T-helper 2 cell (primary cell): ENCODE measurements at places on chromosomes 13 and 19.

DNA sequence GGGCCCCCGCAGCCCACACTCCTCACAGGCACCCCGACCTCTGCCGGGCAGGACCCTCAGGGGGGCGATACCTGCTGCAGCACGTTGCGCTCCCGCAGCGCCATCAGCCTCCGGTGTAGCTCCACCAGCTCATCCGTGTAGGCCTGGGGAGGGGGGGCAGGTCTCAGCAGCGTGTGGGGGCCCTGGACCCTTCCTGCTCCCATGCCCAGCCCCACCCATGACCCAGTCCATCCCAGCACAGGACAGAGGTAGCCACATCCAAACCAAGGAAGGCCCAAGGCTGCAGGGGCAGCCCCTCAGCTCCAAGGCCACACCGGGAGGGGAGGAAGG lies 66.5 kb downstream of the MLLT1 start:
- DNase-seq: no peak

DNA sequence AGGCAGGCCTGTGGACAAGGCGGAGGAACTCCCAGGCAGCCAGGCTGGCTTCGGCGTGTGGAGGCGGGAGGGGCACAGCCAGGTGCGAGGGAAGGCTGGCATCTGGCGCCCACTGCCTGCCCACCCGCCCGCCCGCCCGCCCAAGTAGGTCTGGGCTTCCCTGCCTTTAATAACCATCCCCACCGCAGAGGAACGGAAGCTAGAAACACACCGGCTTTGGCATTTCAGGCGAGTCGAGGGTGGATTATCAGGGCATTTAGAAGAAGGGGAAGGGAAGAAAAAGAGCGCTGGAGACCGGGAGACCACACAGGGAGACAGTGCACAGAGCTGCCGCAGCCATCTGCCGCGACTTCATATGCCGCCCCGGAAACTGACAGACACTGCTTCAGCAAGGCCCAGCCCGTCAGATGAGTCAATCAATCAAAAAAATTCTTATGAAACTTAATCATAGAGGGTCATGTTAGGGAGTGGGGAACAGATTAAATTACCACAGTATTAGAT lies 199.7 kb downstream of the TSHZ3 start:
- DNase-seq: no peak

DNA sequence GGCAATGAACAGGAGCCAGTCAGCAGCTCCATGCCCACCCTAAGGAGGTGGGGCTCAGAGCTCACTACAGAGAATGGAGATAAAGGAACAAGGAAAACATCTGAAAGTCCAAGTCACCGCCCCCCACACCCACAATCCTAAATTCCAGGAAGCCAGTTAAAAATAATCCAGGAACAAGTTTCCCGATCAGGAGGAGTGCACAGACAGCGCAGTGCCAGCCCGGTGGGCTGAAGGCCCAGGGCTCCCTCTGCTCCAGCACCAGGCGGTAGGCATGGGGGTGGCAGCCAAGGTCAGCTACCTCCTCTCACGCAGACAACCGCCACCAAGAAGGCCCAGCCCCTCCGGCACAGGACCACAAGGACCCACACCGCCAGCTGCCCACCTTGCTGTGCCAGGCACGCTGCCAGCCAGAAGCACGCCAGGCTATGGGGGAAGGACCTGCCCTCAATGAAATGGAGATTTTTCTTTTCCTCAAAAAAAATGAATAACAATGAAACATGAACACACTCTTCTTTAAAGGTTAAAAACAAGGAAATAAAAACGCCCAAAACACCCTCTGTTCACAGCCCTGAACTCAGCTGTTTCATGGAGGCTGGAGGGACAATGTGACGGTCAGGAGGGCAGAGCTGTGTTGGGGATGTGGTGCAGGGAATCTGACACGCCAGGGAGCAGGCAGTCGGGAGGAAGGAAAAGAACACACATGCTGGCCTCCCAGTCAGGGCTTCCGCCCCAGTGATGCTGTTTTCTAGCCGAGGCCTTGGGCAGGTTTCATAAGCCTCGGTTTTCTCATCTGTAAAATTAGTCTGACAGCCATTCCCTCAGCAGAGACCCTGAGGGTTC lies 11.0 kb downstream of the STK24 start:
- no peak for DNase-seq

DNA sequence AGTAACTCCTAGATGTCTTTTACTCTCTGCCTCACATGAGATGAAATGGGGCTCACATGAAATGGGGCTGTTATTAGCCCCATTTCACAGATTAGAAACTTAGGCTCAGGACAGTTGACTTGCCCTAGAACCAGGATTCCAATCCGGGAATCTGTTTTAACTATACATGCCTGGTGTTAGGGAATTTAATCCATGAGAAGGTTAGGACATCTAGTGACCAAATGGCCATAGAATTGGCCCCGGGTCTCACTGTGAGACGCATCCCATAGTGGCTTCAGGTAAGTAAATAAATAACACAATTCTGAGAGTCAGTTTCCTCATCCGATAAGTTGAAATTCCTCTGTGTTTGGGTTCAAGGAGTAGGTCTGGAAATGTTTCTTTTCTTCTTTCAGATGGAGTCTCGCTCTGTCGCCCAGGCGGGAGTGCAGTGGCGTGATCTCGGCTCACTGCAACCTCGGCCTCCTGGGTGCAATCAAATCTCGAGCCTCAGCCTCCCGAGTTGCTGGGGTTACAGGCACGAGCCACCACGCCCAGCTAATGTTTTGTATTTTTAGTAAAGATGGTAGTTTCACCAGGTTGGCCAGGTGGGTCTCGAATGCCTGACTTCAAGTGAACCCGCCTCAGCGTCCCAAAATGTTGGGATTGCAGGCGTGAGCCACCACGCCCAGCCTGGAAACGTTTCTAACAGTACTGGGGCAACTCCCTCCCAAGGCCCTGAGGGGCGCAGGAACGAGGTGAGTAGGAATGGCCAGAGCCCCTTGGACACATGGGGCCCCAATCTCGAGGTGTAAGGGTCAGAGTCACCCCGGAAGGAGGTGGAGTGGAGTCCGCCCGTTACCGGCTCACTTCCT lies 1.2 kb upstream of the ZNF574 start:
- no peak for DNase-seq

DNA sequence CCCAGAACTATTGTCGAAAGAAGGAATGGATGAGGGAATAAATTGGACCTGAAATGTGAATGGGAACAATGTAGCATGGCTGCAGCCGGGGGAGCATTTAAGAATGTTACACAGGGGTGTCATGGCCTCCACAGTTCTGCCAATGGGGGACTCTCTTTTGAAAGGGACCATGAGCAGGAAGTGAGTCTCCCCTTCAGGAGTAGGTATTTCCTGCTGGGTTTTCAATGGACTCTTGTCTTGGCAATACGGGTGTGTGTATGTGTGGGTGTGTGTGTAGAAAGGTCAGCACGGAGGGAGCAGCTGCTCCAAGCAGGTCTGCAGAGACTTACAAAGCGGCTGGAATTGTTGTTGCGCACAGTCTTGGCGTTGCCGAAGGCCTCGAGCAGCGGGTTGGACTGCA lies 24.4 kb downstream of the MYO1F start:
- DNase-seq: no peak

GRCh38 chr19:47523473-47523872 lies 8.6 kb upstream of the NAPA start:
- DNase-seq: no peak

DNA sequence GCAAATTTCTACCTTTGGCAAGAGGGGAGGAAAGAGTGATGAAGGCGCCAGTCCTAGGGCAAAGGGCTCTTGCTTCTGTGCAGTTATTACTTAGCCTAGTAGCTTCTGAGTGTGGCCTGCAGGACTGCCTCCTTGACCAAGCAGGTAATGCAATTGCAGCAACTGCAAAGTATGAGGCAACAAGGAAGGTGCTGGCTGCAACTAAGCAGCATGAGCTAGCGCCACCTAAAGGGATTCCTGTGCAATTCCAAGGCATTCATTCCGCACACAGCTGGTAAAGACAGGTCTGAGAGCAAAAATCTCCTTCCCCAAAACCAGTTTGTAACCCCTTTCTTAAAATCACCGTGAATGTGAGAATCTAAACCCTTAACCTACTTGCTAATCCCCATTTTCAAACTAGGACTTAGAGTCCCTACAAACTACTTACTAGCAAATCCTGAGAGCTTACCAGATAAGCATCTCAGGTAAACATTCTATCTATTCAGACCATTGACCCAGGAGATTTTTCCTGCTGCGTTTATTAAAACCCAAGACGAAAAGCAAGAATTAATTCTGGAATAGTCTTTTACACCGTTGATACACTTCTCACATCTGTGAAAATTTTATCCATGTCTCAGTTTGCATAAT lies 62.9 kb downstream of the DCT start:
- DNase-seq: no peak

DNA sequence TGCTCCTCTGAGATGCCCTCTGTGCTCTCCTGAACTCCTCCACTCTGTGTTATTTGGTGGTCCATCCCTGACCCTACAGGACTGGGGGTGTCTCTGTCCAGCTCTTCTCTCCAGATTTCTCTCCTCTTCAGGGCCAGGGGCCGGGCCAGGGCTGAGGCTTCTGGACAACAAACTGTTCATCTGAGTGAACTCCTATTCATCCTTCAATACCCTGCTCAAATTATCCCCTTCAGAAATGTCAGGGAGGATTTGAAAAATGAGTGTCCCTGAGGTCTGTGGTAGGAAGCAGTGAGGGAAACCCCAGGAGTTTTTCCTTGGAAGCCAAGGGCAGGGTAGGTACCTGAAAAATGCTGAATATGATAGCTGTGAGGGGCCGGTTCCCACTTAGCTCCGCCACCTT lies 7.6 kb downstream of the PDE4C start:
- DNase-seq: no peak

DNA sequence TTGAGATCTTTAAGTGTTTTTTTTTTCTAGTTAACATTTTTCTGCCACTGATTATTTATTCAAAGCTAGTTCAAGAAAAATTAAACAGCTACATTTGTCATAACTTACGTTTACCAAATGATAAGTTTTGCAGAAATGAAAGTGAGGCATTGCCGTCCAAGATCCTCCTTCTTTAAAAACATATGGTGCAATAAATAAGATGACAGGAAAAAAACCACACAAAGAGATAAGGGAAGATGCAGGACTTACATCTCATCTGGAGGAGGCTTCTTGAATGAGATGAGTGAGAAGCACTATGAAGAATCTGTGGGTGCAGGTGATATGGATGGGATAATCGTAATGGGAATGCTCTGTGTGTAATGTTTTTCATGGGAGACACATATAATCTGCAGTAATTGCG lies 12.4 kb downstream of the TNFSF13B start:
- no peak for DNase-seq

DNA sequence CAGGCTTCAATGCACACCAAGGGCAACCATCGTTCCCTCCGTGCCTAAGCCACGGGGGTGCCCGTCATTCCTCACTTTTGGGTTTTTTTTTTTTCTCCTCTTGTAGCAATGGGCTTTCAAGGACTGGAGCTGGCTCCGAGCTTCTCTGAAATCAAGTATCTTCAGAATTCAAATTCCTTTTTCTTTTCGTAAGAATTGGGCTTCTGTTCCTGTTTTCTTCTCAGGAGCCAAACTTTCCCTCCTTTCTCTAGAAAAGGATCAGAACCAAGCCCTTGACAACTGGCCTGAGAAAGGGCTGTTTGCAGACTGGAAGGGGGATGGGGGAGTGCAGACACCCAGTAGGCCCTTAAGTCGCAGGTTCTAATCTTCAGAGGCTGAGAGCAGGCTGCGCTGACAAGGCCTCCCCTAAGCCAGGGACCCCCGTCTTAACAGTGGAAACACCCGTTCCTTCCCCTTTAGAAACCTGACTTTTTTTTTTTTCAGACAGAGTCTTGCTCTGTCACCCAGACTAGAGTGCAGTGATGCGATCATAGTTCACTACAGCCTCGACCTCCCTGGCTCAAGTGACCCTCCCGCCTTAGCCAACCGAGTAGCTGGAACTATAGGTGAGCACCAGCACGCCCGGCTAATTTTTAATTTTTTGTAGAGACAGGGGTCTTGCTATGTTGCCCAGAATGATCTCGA lies 51.6 kb downstream of the RFX2 start:
- DNase-seq: no peak

DNA sequence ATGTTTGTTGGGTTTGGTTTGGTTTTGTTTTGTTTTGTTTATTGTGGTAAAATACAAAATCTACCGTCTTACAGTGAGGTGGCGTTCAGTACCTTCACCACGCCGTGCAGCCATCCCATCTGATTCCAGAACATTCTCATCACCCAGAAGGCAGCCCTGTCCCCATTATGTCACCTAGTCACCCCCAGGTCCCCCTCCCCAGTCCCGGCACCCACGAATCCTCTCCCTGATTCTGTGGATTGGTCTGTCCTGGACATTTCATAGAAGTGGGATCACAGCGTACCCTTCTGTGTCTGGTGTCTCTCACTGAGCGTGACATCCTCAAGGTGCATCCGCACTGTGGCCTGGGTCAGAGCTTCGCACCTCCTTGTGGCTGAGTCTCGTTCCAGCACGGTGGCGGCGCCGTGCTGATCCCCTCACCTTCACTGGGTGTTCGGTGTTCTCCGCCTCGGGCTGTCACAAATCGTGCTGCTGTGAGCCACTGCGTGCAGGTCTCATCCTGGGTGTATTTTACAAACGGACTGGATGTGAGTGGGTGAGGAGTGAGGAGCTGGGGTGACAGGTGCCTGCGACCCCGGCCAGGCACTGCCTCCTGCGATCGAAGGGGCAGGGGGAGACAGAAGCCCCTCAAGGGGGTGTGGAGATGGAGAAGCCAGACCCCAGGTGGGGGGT lies 580 bp upstream of the TEKTIP1 start:
- DNase-seq: no peak

DNA sequence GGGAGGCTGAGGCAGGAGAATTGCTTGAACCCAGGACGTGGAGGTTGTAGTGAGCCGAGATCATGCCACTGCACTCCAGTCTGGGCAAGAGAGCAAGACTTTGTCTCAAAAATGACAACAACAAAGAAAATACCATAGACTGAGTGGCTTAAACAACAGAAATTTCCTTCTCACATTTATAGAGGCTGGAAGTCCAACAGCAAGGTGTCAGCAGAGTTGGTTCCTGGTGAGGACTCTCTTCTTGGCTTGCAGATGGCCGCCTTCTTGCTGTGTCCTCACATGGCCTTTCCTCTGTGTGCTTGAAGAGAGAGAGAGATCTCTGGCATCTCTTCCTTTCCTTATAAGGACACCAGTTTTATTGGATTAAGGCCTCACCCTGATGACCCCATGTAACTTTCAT lies 56.1 kb upstream of the ADGRE5 start:
- no peak for DNase-seq

GRCh38 chr19:50599427-50599826 lies 31.2 kb upstream of the LRRC4B start:
- DNase-seq: no peak
